Cortex of kidney (tissue), 1 donor: ENCODE measurements at places on chromosomes 5 and 9.

- DNase-seq = no peak
These were observed 22.4 kb upstream of the NREP start for GRCh38 chr5:111779260-111779921.

GRCh38 chr5:135357685-135358084 lies 41.3 kb downstream of the MACROH2A1 start:
- no peak for DNase-seq

DNA sequence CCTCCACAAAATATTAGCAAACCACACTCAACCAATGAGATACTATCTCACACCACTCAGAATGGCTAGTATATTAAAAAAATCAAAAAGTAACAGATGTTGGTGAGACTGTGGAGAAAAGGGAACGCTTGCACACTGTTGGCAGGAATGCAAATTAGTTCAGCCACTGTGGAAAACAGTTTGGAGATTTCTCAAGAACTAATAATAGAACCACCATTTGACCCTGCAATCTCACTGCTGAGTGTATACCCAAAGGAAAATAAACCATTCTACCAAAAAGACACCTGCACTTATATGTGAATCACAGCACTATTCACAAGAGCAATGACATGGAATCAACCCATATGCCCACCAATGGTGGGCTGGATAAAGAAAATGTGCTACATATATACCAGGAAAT lies 393.5 kb downstream of the PDE4D start:
- DNase-seq = no peak

DNA sequence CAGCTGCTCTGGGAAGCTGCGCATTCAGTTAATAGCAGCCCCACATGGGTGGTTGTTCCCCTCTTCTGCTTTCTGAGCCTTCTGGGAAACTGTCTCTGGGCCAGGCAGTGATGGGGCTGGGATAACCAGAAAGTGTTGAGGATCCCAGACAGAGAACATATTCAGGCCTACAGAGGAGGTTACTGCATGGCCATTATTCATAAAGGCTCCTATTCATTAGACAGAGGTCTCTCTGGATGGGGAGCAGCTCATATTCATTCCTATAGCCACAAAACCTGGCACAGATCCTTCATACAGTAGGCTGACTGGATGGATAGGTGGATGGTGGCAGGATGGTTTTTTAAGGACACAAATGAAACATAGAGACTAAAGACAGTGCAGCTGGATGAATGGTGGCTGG lies 76.3 kb downstream of the HSPA4 start:
- DNase-seq = no peak

DNA sequence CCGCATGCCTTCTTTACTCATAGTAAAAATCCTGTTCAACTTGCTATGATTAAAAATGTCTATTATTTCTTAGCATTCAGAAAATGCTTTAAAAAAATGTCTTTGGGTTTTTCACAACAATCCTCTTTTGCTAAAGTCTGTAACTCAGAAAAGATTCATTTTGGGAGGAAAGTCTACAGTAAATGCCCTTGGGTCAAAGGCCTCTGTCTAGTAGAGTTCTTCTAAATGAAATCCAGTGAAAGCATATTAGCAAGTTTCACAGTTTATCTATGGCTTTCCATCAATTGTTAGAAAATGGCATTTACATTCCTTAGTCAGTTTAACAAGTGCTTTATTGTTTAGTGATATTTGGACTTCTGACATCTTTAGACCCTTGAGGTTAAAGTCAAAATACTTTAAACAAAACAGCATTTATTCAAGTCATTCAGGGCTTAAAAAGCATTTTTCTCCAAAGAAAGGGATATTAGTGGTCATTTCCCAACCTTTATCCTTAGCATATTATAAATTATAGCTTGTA lies 137.1 kb upstream of the TARS1 start:
- no peak for DNase-seq

- no peak for DNase-seq
These were observed 3.5 kb upstream of the RNF20 start for GRCh38 chr9:101530076-101530711.

- no peak for DNase-seq
These were observed 137.6 kb downstream of the SUSD1 start for GRCh38 chr9:112037281-112038016.

DNA sequence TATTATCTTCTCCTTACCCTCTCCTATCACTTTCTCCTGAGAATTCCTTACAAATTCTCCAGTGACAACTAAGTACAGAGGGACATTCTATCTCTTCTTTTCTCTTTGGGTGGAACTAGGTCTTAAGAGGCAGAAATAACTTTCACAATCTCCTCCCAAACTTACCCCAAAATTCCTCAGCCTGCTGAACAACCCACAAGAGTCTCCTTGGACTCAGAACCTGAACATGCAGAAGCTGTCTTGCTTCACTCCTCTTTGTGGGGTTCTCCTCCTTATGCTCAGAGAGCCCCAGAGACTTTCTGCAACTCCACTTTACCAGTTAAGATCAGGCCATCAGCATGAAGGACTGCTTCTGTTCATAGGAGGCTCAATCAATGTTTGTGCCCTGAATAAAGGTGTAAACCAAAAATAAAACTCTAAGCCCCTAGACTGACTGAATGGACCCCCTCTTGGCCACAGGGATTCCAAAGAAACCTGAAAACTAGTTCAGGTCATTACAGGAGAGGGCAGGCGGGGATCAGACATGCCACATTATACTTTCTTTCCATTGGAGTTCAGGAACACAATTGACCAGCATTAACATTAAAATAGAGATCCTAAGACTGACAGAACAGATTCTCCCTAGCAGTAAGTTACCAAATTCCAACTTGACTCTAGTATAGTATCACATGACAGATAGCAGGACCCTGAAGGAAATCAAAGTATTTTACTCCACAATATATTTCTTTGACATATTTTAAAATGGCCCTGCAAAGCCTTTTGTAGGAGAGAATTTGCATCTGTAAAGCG lies 179.7 kb upstream of the FBXL17 start:
- no peak for DNase-seq

DNA sequence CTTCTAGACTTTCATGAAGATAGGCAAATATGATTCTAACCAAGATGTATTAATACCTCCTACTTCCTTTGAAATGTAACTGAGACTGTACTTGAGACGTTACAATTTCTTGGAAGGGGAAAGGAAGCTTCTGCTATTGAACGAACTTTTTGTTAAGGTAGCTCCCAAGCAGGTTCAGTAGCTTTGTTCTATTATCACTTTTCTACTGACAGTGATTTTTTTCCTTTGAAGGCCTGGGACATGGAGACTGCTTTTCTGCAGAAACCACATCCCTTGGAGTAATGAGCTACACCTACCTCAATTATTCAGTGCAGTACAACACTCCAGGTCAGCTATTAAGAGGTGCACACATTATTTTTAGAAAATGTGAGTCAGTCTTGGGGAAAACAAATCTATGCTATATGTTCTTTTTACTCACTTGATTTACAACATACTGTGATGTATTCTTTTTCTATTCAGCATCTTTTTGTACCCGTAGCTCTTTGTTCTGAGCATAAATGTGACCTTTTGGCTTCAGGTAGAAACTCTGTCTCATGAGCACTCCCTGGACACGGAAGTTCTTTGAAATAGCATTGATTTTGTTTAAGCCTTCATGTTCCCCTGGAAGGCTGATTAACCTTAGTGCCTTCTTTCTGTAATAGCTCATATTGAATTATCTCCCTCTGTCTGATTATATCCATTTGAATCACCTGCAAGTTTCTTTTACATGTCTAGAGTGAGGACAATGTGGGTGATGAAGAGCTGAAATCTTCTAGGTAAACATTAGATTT lies 56.5 kb upstream of the CDKN2B start:
- DNase-seq = no peak

- no peak for DNase-seq
These were observed 6.8 kb downstream of the NDST1 start for GRCh38 chr5:150514708-150515211.

DNA sequence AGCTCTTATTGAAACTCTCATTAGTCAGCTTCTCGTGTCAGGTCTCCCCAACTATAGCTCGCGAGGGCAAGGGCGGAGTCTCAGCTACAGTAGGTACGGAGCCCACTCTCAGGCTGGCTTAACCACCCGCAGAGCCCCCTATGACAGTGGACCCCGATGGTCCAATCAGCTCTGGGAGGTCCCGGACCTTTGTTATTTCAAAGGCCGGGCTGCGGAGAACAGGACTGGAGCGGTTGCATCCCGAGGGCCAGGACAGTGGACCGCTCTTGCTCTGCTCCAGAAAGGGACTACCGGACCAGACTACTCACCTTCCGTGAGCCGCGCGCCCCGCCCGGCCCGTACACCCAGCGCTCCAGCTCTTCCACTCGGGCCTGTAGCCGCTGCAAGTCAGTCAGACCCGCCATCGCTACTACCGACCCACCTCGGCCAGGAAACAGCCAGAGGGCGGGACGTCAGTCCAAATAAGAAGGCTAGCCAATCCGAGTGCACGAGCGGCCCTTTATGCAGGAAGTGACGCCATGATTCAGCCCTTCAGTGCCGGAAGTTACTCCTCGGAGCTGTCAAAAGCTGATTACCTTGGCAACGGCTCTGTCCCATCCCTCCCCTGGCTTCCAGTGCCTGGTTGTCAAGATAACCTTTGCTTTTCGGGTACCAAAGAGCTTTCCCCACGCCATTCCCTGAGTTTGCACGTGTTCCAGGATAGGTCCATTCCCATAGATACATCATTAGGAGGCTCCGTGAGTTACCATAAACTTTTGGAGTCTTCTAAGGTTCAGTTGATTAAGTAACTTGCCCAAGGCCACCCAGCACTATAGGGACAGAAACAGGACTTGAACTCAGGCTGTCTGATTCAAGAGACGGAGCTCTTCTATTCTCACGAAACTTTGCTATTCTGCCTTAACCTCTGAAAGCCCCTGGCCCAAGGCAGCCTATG lies at the start of gene DCTN3:
DCTN3 (minus strand) TSS at position 435 of the 934 bp plus-strand sequence; CDS start at position 404, 31 bp downstream.
- DNase-seq = no peak

DNA sequence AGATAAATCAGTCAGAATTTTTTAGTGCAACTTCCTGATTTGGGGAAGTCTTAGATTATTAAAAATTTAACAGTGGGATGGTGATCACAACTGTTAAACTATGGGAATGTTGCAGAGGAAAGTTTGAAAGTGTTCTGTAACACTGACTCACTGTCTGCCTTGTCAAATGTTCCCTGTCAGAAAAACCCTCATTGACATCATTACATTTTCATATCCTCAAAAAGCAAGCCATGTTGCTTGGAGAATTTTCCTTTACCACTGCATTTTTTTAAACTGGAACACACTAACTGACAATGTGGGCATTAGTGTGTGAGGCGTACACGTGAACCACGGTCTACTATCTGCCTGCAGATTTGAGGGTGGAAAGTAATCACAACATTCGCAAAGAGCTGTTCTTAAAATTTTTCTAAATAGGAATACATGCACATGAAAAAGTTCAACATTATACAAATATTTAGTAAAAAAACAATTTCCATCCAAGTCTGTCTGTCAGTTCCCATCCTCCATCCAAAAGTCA lies 28.6 kb upstream of the IL7R start:
- DNase-seq = no peak

DNA sequence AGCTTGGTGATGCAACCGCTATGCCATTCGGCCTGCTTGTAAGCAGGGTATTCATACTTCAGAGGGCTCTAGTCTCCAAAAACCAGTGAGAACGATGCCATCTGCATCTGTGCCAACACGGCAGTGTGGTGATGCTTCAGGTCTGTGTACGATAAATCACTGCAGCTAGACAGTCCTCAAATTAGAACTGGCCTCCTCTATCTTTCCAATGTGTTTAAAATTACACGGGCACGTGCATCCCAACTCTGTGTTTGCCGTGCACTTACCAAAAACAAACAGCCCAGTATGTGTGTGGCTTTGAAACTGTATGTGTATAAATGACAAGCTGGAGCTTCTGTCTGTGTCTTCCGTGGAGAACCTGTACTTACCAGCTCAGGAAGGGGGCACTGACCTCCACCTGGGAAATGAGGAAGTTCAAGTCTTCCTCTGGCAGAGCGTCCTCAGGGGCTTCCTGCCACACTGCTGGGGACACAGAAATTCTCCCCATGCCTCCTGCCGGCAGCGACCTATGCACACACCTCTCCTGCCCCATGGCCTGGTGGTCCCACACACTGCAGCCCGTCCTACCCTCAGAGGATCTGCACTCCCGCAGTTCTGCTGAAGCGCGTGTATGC lies 12.3 kb downstream of the MED10 start:
- no peak for DNase-seq

DNA sequence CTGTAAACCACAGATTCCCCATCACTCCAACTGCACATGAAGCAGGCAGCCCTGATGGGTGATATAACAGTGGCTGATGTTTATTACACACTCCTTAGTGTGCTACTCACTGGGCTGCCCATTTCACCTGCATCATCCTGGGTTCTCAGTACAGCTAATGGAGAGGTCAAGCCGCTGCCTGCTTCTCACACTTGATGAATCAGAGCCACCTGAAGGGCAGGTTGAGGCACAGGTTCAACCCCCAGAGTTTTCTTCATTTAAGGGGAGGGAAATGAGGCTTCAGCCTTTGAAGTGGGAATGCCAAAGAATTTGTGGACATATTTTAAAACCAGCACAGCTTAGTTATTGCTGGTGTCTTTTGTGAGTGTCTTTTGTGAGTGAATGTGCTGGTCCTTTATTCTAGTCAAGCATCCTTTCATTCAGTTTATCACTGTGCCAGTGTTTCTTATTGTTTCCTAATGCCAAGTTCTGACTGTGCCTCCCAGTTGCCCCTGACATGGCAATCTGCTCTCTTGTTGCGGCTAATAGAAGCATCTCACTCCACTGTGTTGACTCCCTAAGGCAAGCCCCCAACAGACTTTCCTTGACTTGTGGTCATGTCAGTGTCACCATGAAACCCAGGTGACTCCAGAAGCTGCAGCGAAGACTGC lies 109.2 kb downstream of the FBXL7 start:
- DNase-seq = no peak
